Gastrocnemius medialis (tissue), 4 donors: ENCODE measurements at places on chromosomes 1 and 21. TPM values are rescaled to one million over a fixed set of nuclear protein-coding genes. Genes with fewer than 3 reads are reported as not detected.

Gene EXO1
- total RNA-seq: not detected

Gene CR1
- 2.4 TPM for total RNA-seq

- H3K4me1 ChIP-seq: peaks cover 81% of the 10 kb centered on the region
- peak overlapping the region; percentile 66 for H3K4me3 ChIP-seq
- no peaks in the 10 kb centered on the region for H3K27me3 ChIP-seq
- H3K36me3 ChIP-seq: no peaks in the 10 kb centered on the region
Measured at GRCh38 chr1:27574001-27574781, 29.8 kb downstream of the AHDC1 start.

DNA sequence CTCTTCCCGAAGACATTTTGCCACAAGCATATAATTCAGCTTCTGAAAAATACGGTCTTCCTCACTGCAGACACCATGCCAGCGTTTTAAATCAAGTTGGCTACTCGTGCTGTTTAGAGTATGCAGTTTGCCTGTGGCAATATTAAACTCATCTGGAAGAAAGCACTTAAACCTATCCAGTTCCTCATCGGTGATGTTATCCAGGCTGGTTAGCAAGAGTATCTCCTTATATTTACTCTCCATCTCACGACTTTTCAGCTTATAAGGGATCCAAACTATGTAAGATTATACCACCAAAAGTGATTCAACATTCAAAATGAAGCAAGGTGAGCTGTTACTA, 9.7 kb upstream of the IFI16 start:
- H3K27me3 ChIP-seq: no peaks in the 10 kb centered on the region
- H3K36me3 ChIP-seq: no peaks in the 10 kb centered on the region
- no peaks in the 10 kb centered on the region for H3K4me1 ChIP-seq
- no peak for DNase-seq
- H3K4me3 ChIP-seq: peak overlapping the region; percentile 50

- no peak for DNase-seq
- no peaks in the 10 kb centered on the region for H3K27me3 ChIP-seq
- no peaks in the 10 kb centered on the region for H3K4me1 ChIP-seq
- no peak overlapping the region for H3K4me3 ChIP-seq
- no peaks in the 10 kb centered on the region for H3K36me3 ChIP-seq
Measured at GRCh38 chr1:202852163-202852904, 36.6 kb downstream of the RABIF start.

GRCh38 chr1:55997536-55997935, 581.8 kb downstream of the PLPP3 start:
- no peaks in the 10 kb centered on the region for H3K27me3 ChIP-seq
- no peaks in the 10 kb centered on the region for H3K36me3 ChIP-seq
- no peak overlapping the region for H3K4me3 ChIP-seq
- no peaks in the 10 kb centered on the region for H3K4me1 ChIP-seq
- no peak for DNase-seq
- no peak overlapping the region for H3K27ac ChIP-seq

GRCh38 chr1:186996816-186997215, 168.1 kb downstream of the PLA2G4A start:
- no peak overlapping the region for H3K4me3 ChIP-seq
- DNase-seq: no peak
- H3K4me1 ChIP-seq: no peaks in the 10 kb centered on the region
- H3K27me3 ChIP-seq: no peaks in the 10 kb centered on the region
